D721Med (cell line): ENCODE measurements at places on chromosomes 12 and 14.
A peak's percentile ranks its signal among the peaks of the same experiment; 100 is the strongest.

GRCh38 chr12:51147309-51147708 is 25.6 kb downstream of the TFCP2 start:
- no peak for DNase-seq

GRCh38 chr12:116697305-116697704 is 40.6 kb downstream of the SPRING1 start:
- DNase-seq, result peak; percentile 44

DNA sequence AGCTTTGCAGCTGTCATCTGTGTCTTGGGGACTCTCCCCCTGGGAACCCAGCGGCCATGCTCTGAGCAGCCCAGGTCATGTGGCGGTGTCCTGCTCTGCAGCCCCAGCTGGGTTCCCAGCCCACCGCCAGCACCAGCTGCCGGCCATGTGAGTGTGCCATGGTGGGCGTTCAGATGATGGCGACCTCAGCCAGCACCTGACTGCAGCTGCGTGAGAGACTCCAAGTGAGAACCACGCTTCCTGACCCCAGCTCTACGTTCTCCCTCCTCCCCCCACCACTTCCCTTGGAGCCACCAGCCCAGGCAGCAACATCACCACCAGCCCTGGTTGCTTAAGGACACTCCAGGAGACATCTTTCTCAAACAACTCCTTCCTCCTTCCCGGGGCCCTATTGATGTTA is 68.8 kb downstream of the SLC24A4 start:
- DNase-seq, result no peak

DNA sequence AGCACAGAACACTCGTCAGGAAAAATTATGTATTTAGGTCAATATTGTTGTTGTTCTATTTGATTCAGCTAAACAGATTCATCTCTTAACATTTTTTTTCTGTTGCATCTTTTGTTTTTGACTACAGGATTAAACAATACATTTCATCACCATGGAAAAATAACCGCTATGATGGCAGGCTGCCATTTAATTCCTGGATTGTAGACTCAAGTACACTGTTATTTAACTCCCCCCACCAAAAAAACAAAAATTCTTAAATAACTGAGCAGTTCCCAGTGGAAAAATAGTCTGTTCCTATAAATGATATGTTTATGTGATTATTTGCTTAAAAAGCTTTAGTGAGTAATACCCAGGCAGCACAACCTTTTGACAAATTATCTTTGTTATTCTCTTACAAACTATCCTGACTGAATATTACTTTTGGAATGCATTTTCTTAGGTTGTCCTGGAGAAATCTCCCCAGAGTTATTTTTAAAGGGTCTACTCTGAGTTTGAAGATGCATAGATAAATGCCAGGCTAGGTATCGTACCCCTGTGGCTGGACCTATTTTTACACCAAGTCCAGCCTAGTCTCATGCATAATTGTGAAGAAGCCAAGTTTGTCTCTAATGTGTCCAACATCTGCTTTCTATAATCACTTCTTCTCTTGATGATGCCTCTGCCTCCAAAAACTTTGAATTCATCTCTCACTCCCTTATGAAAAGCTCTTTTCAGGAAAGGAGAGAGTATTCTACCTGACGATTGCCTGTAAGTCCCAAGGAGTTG is 3.7 kb downstream of the KERA start:
- DNase-seq, result no peak

GRCh38 chr12:67558775-67559174 is 89.8 kb upstream of the DYRK2 start:
- DNase-seq, result no peak

GRCh38 chr14:100408350-100409002 is 85.3 kb downstream of the SLC25A47 start:
- no peak for DNase-seq

GRCh38 chr12:106093246-106093645 is 45.5 kb downstream of the NUAK1 start:
- DNase-seq, result no peak

DNA sequence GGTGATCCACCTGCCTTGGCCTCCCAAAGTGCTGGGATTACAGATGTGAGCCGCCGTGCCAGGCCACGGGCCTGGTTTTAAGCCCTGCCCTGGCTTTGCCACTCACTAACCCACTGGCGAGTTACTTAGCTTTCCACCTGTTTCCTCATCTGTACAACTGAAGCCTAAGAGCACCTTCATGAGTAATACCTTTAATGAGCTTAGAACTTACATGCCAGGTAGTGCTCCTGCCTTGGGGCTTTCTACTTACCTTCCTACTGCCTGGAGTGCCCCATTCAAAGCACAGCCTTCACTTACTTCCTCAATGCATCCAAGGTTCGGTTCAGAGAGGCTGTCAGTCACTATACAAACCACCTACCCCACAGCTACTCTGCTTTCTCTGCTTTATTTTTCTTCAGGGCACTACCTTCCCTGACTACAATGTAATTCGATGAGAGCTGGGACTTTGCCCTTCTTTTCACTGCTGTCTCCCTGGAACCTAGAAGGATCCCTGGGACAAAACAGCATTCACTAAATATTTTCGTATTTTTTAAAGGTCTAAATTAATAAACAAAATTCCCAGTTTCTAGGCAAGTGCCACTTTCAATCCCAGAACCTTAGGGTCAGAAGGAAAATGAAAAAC is 13.8 kb downstream of the ZCCHC8 start:
- DNase-seq, result no peak

DNA sequence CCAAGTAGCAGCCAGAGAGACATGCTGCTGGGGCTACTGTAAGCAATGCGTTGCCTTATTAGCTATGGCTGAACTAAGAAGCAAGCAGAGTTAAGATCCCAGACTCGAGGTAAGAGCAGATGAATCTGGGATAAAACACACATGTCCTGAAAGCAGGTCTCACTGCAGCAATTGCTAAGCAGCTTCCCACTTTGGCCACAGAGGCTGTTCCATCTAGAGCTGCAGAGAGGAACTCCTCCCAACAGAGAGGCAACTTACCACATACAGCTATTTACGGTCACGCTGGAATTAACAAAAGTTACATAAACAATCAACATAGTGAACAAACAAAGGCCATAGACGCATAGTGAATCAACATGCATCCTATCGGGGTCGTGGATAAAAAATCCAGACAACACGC is 90.2 kb downstream of the KSR2 start:
- DNase-seq, result no peak

DNA sequence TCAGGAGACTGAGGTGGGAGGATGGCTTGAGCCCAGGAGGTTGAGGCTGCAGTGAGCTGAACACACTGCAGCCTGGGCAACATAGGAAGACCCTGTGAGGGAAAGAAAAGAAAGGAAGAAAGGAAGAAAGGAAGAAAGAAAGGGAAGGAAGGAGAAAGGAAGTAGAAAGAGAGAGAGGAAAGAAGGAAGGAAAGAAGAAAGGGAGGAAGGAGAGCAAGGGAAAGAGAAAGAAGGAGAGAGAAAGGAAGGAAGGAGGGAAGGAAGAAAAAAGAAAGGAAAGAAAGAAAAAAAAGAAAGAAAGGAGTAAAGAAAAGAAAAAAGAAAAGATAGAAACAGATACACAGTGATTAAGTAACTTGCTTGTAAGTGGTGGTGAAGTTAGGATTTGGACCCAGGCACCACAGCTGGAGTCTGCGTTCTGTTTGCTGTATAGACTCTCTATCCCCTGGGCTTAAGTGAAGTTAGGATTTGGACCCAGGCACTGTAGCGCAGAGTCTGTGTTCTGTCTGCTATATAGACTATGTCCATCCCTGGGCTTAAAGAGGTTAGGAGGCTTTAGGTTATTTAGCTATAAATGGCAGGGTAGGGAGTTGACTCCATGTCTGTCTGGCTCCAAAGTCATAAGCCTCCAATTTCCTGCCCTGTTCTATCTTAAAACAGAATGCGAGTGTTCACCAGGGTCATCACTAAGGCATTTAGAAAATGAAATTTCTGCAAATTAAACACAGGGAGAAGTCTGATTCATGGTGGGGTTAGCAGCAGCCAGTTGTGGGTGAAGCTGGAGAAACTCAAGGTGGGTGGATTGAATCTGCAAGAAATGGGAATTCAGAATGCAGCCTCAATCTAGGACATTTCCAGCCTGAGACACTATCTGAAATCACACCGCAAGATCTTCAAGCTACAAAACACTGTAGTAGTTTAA is 13.3 kb upstream of the C12orf75 start:
- no peak for DNase-seq
